NCI-H1105 (cell line): ENCODE measurements at places on chromosomes 12 and 14.

GRCh38 chr12:16658699-16659098 is 52.7 kb upstream of the LMO3 start:
- no peak for DNase-seq

DNA sequence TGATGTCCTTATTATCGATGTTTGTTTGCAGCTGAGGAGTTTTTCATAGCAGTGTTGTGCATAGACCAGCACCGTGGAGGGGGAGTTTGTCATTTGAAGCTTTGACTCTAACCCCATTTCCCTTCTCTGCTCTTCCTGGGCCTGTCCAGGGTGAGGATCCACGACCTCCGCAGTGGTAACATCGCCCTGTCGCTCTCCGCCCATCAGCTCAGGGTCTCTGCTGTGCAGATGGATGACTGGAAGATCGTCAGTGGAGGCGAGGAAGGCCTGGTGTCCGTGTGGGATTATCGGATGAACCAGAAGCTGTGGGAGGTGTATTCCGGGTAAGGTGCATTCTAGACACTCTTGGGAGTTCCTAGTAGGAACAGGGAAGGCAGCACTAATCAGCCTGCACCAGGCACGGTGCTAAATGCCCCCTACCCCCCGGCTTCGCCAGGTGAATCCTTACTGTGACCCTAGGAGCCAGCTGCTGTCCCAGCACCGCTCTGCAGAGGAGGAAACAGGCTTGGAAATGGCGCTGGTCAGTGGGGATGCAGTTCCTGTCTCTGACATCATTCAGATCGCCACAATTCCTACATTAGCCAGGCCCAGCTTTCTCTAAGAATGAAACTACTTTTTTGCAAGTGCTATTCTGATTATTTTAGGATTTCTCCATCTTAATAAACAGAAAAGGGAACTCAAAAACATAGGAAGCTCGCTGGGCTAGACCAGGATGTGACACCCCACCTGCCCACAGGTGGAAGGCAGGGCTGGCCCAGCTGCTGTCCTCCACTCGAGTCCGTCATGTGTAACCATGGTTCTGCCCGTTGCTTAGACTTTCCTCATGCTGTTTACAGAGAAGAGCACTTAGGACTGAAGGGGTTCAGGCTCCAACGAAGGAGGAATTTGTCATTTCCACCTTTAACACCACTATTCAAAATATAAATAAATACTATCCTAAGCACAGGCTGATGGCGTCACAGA is 74.9 kb downstream of the TESC start:
- DNase-seq, result no peak

GRCh38 chr12:546920-547845 is 87.4 kb downstream of the B4GALNT3 start:
- DNase-seq, result peak; percentile 37

DNA sequence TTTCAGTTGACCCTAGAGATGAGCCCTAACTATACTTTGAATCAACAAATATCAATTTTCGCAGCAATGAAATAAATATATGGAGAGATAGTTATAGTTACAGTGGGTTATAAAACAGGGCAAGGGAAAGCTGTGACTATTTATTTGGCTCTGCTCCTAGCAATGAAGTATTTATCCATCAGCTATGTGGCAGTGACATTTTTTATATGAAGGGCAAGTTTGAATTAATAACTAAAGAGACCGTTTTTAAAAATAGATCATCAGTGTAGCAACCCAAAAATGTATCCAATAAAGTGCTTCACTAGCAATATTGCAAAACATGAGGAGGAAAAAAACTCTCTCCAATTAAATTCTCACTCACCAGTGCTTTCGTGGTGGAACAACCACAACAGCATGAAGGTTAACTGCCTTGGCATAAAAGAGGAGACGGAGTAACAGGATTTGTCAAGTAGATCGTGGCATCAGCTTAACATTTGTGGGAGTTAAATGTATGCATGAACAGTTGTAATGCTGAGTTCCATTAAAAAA is 58.1 kb upstream of the NUDT4 start:
- DNase-seq, result no peak

DNA sequence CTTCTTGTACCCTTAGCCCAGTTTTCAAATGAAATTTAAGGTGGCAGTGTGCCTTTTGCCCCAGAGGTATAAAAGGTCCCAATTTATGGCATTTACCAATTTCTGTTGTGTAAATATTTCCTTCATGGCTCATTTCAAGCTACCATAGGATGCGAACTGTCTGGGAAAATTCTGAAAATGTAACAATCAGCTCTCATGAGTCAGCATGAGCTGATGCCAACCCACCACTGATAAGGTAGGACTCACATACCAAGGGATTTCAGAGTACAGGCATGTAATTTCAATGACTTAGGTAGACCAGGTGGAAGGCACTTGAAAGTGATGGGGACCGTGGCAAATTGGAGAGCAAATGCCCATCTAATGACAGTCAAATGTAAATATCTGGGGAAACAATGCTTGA is 169.5 kb downstream of the TTC8 start:
- DNase-seq, result no peak

DNA sequence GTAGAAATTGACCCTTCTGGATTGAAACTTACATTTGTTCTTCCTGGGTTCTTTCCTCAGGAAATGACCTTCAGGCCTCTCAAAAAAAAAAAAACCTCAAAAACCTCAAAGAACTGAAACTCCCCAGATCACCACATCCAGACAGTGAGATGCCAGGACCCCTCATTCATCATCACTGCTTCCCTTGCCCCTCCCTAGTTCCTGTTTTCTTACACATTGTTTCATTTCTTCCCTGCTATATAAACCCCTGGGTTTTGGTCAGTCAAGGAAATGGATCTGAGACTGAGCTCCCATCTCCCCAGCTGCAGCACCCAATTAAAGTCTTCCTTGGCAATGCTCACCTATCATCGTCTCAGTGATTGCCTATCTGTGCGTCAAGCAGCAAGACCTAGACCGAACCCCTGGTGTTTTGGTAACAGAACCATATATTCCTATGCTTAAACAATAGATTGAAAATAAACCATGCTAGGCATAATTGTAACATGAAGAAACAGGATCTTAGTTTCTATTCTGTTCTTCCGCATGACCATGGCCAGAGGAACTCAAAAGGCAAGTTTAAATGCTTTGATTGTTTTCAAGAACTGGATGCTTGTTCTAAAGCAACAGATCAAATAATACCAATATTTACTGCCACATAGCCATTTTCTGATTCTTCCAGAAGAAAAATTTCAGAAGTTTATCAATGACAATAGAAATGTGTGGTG is 108.0 kb upstream of the MAX start:
- DNase-seq, result no peak

GRCh38 chr12:31850268-31850667 is 108.9 kb upstream of the RESF1 start:
- DNase-seq, result no peak

DNA sequence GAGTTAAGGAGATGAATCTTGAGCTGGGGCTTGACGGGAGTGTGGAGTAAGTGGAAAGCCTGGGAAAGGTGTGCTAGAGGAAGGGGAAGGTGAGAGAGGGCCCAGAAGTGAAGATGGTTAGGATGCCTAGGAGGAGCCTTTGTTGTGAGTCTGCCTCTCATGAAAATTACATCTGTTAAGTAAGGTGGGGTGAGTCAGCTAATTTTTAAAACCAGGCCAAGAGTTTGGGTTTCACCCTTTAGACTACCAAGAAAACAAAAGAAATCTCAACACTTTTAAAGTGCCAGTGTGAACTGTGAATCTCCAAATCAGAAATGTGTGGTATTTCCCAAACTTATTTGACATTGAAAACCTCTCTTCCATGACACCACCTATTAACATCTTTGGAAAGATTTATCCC is 185.2 kb downstream of the CRADD start:
- DNase-seq, result no peak

DNA sequence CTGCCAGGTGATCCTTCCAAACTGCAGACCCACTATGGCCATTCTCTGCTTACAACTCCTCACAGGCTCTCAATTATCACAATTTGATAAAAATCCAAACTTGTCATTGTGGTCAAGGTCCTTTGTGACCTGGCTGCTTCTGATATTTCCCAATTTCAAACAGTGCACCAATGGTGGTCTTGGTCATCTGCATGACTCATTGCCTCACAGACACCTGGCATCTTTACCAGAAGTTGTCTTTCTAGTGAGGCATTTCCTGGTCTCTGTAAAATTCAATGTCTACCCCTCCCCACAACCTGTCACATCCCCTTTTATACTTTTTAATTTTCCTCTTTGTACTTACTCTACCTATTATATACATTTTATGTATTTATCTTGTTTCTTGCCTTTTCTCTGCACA is 17.8 kb upstream of the PAPOLA start:
- DNase-seq, result no peak

- DNase-seq, result no peak
These were observed 23.6 kb downstream of the RASSF3 start for GRCh38 chr12:64633940-64634337.

- DNase-seq, result no peak
These were observed 11.5 kb upstream of the KRT78 start for GRCh38 chr12:52860102-52860823.

DNA sequence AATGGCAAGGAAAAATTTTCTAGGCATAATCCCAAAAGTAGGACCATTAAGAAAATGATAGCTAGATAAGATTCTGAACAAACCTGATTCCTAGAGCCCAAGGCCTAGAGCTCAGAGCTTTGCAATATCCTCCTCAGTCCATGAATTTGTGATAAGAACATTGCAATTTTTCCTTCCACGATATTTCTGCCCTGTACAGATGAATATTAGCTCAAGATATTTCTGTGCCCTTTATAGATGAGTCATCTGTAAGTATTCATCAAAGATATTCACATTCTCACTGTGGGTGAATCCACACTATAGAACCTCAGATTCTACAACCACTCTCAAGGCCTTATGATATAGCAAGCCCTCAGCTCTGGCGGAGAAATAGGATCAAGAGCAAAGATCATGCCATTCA is 37.5 kb downstream of the EAPP start:
- DNase-seq, result no peak

GRCh38 chr14:72675126-72675525 is 218.8 kb downstream of the DPF3 start:
- DNase-seq, result no peak

- no peak for DNase-seq
These were observed 127.9 kb upstream of the DYRK2 start for GRCh38 chr12:67520606-67521005.

DNA sequence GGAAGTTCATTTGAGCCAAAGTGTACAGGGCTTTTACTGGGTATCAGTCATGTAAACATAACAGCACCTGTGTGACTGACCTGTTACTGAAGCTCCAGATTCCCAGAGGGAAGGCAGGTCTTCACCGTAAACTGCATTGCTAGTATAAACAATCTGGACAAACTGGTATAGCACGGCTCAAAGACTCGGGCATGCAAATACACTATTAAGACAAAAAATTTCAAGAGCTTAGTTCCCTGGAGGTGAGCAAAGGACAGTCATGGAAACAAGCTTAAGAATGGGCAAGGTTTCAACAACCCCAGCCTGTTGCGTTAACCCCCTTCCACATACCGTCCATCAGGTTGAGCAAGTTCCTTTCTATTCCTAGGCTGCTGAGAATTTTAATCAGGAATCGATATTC is 9.4 kb downstream of the PARP11 start:
- no peak for DNase-seq

DNA sequence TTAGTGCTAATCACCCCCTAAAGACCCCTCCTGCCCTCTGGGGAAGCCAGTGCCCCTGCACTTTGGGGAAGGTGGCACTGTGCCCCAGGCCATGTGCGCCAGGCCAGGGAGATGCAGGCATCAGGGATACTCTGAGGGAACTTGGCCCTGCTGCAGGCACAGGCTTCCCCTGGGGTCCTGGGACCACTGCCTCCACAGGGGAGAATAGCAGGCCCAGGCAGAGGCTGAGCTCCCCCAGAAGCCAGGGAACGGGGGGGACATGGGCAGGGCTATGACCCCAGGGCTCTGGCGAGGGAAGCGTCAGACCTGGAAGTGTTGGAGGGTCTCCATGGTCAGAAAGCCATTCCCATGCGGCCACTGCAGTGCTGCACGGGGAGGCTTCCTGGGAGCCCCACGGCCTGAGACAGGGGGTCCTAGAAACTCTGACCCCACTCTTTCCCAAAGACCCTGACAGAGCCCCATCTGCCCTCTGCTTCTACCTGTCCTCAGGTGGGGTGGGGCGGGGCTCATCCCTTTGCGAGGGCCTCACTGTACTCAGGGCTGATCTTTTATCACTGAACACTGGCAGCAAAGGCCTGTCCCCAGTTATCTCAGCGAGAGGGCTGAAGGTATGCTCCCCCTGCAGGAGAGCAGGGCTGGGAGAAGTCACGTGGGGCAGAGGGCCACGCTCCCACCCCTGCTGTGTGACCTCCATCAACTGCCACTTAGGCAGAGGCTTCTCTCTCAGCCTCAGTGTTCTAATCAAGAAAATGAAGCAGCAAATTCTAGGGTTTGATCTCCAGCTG is 160.0 kb downstream of the CALM1 start:
- DNase-seq, result no peak

DNA sequence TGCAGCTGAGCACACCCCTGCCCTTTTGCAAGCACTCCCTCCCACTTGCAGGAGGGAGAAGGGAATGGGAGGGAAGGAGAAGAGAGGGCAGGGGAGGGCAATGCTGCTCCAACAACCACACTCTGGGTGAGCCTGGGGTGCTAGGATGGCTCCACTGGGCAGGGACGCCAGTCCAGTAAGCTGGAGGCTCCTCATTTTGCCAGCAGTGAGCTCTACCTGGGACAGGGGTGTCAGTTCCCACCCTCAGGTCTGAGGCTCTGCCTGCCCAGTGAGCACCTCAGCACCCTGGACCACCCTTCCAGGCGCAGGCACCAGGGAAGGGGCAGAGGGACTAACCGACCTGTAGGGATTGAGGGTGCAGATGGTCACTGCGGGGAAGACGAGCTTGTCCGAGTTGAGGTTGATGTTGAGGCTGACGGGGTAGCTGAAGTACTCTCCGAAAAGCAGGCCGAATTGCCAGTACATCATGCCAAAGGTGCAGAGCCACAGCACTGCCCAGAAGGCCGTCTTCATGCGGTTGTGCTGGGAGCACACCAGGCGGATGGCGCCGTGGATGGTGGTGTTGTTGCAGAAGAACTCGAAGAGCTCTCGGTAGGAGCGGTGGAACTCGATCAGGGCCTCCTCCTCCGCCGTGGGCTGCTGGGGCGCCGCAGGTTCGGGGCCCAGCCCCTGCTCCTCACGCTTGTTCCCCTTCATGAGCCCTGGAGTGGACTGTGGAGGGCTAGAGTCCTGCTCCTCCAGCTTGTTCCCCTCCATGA is 1.2 kb downstream of the SCNN1A start:
- DNase-seq, result no peak

DNA sequence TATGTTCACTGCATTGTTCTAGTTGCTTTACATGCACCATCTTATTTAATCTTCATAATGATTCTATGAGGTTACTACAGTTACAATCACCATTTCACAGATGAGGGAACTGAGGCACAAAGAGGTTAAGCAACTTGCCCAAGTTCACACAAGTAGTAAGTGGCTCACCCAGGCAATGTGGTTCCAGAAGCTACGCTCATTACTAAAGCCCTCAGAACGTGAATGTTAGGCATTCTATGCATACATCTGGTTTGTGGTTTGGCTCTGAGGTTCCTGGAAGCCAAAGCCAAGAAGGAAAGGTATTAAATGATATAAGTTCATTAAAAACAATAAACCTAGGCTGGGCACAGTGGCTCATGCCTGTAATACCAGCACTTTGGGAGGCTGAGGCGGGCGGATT is 14.4 kb upstream of the VRTN start:
- DNase-seq, result no peak
